ENCODE measurements at places on chromosomes 4 and X. TPM values are rescaled to one million over a fixed set of nuclear protein-coding genes. Genes with fewer than 3 reads are reported as not detected.

PPP2R3B gene
- total RNA-seq: 23.4 TPM

TMEM271 gene
- not detected for total RNA-seq

DUSP9 gene
- not detected for total RNA-seq

DNA sequence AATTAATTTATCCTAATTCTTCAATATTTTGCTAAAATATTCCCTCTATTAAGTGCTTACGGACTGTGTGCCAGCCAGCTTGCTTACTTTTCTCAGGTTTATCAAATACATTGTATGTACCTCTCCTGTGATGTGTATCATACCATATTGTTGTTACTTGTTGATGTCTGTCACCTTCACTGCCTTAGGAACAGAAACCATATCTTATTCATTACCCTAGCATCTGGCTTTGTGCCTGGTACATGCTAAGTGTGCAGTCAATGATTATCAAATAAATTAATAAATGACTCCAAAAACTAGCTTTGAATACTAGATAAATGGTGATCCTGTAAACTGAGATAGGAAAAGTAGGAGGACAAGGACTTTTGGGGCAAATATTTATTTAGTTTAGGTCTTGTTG lies 6.9 kb downstream of the CLCN3 start:
- no peak for DNase-seq

GRCh38 chr4:140078366-140078765 lies 75.6 kb downstream of the MAML3 start:
- peak; percentile 86 for DNase-seq

DNA sequence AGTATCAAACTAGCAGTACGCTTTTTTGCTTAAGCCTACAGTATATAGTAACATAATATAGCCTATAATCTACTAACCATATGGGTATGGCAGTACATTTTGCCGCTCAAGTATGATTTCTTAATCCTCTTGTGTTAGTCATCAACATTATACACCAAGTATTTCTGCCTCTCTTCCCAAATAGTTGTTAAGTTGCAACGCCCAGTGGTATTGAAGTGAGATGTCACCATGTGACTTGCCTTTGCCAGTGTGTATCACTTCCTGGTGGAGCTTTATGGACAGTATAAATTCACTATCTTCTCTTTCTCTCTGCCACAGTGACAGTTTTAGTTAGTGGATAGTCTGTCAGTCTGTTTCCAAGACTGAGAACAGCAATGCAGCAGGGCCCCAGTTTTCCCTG lies 535.5 kb downstream of the PDHA2 start:
- DNase-seq: no peak

DNA sequence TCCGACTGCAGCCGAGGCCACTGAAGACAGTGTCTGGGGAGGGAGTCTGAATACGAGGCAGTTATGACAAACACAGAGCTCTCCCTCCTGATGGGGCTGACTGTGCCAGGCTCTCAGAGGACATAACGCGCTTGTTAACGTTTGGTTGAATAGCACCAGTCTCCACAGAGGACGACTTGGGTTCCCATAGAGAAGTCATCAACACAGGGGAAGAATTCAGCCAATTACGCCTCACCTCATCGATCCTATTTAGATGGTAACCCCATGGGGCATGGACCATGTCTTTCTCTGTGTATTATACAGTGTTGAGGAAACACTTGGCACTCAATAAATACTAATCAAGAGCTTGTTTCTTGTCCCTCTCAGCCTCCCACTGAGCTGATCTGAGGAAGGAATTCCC lies 642.6 kb upstream of the LCORL start:
- no peak for DNase-seq

GRCh38 chr4:98493296-98493695 lies 165.1 kb downstream of the TSPAN5 start:
- DNase-seq: no peak

- no peak for DNase-seq
These were observed 171.5 kb downstream of the SMIM20 start for GRCh38 chr4:26085551-26085950.

- peak; percentile 84 for DNase-seq
These were observed 755 bp downstream of the KLHL8 start for GRCh38 chr4:87219632-87220093.

DNA sequence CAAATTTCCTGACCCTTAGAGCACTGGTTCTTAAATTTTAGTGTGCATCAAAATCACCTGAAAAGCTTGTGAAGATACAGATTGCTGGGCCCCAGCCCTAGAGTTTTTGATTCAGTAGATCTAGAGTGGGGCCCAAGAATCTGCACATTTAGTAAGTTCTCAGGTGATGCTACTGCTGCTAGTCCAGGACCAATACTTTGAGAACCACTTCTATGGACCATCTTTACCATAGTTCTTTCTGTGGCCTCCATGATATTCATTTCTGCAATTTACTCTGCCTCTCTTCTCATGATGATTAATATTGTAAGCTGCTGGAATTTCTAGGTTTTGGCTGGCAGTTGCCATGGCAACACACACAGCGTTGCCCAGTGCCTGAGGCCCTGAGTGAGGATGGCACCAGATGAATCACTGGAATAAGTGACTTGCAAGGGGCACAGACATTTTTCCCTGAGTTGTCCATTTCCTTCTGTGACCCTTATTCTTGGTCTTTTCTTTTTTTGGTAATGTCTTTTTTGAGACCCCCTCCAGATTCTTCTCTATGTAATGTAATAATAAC lies 83.6 kb downstream of the PPP1R2C start:
- DNase-seq: no peak

ETDA gene
- total RNA-seq: not detected

GRCh38 chr4:185256446-185256845 lies 47.0 kb downstream of the SNX25 start:
- DNase-seq: no peak

DNA sequence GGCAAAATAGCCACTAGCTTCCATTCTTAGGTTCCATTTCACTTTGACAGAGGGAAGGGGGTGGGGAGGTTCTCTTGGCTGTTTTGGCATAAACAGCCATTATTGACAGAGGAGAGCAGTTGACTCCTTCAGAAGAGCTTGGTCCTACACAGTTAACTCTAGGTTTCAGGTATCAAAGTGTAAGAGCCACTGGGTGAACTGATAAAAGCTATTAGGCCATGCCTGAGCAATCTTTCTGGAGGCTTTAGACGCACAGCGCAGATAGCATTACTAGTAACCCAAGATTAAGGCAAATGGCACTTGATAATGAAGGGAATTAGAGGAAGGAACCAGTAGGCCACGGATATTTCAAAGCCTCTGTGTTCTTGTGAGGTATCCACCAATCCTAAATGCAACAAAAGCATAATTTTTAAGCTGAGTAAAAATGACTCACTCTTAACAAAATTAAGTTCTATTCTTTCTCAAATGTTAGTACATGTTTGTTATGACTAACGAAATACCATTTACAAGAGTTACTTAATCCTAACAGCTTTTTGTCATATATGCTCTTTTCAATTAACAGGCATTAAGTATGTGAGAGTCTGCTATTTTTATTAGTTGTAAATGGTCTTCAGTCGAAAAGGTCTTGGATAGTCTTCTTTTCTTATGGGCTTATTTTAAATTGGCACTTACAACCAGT lies 53.6 kb downstream of the SLC7A11 start:
- no peak for DNase-seq

IQCM gene
- not detected for total RNA-seq

CLDN22 gene
- not detected for total RNA-seq

DNA sequence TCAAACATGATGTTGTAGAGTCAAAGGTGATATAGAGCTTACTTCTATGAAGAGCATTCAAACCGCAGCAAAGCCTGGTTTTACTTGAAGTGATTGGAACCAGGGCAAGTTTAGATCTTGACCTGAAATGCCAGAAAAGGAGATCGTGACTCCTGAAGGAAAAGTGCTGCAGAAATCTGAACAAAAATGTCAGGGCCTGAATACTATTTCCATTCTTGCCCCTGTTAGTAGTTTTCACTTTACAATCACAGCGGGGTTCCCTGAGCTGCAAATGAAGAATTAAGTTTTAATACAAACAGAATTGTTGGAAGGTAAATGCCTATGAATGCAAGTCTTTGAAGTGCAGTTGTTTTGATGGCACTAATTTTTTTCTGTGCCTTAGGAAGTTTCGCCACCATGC lies 4.1 kb downstream of the SLIT2 start:
- DNase-seq: no peak

SPIN4 gene
- 9.0 TPM for total RNA-seq

GRCh38 chr4:70600977-70601376 lies 8.9 kb downstream of the AMBN start:
- no peak for DNase-seq

DNA sequence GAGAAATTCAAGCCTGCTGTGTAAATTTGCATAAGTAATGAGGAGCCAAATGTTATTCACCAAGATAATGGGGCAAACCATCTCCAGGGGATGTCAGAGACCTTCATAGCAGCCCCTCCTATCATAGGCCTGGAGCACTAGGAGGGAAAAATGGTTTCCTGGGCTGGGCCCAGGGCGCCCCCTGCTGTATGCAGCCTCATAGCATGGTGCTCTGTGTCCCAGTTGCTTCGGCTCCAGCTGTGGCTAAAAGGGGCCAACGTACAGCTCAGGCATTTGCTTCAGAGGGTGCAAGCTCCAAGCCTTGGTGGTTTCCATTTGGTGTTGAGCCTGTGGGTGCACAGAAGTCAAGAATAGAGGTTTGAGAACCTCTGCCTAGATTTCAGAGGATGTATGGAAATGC lies 859.3 kb downstream of the RPA4 start:
- DNase-seq: no peak

DOK7 gene
- total RNA-seq: 0.14 TPM

Measured in posterior vena cava (tissue), 2 donors.